ENCODE measurements at places on chromosomes 11 and 22.

DNA sequence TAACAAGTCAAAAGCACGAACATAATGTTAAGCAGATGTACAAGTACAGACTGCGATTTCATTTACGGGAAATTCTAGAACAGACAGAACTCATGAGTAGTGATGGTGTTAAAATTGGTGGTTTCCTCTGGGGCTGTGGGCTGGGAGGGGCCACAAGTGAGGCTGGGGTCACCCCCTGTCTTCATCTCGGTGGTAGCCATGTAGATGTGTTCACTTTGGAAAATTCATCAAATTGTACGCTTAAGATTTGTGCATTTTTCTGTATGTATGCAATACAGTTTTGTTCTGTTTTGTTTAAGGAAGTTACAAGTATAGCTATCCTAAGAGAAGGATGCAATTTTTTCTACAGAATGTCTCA, 504 bp upstream of the ASCC2 start:
- DNase-seq = no peak

DNA sequence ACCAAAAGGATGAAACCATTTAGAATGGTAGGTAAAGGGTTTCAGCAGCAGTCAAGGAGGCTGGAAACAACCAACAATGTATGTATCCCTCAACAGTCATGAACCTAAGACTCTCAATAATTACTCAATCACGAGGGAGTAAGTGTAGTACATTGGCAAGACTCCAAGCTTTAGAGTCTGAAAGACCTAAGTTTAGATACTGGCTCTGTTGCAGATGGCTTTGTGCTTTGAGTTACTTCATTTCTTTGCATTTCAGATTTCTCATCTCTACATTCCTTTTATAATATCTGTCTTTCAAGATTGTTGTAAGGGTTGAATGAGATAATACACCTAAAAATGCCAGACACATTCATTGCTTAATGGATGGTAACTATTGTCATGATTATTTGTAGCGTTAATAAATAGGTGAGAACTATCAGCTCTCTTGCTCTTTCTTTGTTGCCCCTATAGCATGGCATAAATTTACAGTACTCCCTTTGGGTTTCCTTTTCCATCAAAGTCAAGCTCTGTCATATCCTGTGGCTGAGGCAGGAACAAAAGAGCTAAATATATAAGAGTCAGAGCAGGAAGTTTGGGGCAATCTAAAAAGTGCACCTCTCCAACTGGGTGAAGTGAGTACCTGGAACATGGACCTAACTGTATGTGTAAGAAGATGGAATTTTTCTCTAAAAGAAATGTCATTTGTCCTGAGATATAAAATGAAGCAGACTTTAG, 228.2 kb upstream of the ZC3H12C start:
- DNase-seq = no peak

GRCh38 chr11:114026355-114026754, 33.2 kb upstream of the ZBTB16 start:
- no peak for DNase-seq

DNA sequence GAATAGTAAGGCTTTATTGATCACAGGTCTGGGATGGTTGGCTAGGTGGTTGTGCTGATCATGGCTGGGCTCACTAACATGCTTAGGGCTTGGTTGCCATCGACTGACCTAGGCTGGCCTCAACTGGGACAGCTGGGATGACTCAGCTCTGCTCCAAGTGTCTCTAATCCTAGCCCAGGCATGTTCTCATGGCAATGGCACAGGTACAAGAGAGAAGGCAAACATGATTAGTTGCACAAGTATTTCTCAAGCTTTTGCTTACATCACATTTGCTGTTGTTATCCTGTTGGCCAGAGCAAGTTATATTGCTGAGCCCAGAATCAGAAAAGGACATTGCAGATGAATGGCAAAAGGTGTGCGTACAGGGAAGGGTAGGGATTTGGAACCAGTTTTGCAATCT, 68.5 kb upstream of the SLC35C1 start:
- no peak for DNase-seq

DNA sequence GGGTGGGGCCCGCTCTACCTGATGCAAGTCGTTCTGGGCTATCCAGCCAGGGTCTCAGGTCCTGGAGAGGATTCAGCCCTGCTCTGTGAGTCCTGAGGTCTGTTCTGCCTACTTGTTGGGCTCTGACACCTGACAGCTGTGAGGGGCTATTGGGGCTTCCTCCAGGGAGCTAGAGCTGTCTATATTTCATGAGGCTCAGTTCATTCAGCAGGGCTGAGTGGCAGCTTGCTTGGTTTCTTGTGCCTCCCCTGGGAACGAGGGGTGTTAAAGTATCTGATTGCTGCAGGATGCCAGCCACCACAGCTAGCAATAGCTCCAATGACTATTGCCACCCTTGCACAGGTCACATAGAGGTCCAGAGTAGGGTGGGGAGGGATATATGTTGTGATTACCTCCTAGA, 26.7 kb downstream of the INSC start:
- DNase-seq = no peak

DNA sequence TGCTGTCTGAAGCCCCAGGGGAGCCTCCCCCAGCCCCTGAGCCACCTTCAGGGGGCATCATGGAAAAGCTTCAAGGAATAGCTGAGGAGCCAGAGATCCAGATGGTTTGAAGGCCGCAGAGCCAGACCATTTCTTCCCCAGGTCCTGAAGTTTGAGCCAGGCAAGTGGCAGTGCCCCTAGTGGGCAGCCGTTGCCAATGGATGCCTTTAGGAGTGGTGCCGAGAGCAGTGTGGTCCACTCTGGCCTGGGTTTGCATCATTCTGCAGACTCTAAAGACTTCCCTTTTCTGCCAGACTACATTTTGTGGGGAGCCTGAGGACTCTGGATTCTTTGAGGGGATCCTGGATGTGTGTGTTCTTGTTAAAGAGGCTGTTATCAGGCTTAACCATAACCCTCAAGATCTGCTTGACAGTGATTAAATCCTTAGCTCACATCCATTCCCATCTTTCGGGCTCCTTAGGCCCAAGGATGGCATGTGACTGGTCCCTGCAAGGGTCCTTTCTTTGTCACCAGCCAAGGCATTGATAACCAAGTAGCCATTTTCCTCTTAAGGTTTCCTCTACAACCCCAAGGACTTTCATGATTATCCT, 13.1 kb downstream of the HINFP start:
- no peak for DNase-seq
